ENCODE measurements at places on chromosomes 2 and 18. TPM values are rescaled to one million over a fixed set of nuclear protein-coding genes. Genes with fewer than 3 reads are reported as not detected.
A peak's percentile ranks its signal among the peaks of the same experiment; 100 is the strongest.

- DNase-seq, result peak; percentile 13
Measured at GRCh38 chr18:61738488-61738887, 154.3 kb downstream of the RNF152 start.

- no peak for DNase-seq
Measured at GRCh38 chr2:47426786-47427185, 23.8 kb downstream of the MSH2 start.

- no peak for DNase-seq
Measured at GRCh38 chr2:199738727-199739412, 112.1 kb downstream of the FTCDNL1 start.

DNA sequence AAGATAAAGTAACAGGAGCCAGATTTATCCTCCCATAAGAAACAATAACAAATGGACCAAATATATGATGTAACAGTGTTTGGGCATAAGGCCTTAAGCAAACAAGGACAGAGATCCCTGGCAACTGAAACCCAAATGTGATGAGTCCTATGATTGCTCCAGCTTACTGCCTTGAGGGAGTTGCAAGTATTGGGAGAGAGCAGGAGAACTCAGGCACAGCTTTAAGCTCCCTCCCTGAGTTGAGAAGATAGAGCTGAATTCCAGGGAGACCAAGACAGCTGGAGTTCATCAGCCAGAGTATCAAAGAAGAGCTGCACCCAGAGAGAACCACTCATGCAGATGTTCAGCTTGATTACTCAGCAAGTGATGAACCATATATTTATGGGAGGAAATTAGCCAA lies 814.5 kb upstream of the RAB6C start:
- no peak for DNase-seq

DNA sequence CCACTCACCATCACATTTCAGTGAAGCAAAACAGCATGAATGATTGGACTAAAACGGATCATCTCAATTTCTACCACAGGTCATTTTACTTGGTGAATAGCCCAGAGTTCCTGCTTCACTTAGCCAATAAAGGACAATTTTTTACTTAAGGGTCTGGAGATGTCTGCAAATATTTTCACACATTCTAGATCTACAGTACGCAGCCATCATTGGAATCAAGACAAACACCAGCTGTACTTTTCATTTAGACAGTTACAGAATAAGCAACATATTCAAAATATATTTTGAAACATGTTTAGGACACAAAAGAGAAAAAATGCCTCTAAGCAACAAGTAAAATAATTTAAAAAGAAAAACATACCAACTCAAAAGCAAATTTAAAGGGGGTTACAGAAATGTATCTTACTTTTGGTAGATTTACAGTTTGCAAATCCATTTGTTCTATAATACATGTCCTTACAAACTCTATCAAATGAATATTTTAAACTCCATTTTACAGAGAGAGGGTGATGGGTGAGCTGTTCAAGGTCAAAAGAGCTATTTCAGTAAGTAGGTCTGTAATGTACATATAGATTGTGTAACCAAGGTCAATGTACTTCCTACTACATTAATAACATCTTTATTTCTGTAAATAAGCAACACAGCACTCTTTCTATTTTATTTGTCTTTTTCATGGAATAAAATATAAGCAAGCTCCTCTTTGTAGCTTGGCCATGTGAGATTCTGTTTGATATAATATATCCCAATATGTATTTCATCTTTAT lies 13.4 kb downstream of the PPP1R1C start:
- no peak for DNase-seq

GRCh38 chr2:74887445-74887951 lies 53.6 kb downstream of the HK2 start:
- DNase-seq, result peak; percentile 20

The COLEC12 gene
- 11.6 TPM for total RNA-seq

The CCDC74B gene
- 3.0 TPM for total RNA-seq

GRCh38 chr2:108412995-108413710 lies 35.4 kb downstream of the SULT1C4 start:
- peak; percentile 87 for DNase-seq

DNA sequence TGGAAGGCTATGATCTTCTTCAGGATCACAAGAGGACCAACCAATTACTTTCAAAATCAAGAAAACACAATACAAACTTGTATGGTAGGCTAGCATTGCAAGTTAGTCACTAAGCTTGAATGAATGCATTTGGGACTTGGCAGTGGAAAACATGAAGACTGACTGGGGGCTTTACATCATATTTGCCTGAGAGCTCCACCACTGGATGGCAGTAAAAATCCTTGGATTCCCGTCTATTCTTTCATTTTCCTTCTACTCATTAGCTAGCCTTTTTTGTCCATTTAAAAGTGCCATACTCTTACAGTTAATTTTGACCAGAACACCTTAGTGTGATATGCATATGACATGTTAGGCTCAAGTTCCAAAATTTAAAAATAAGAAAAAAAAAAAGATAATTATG lies 63.5 kb upstream of the RASGRP3 start:
- DNase-seq, result peak; percentile 60

The C18orf32 gene
- 40.3 TPM for total RNA-seq

GRCh38 chr2:35522450-35522849 lies 833.1 kb upstream of the CRIM1 start:
- no peak for DNase-seq

The CENPA gene
- 0.75 TPM for total RNA-seq

The PARD6G gene
- total RNA-seq, result 26.9 TPM

DNA sequence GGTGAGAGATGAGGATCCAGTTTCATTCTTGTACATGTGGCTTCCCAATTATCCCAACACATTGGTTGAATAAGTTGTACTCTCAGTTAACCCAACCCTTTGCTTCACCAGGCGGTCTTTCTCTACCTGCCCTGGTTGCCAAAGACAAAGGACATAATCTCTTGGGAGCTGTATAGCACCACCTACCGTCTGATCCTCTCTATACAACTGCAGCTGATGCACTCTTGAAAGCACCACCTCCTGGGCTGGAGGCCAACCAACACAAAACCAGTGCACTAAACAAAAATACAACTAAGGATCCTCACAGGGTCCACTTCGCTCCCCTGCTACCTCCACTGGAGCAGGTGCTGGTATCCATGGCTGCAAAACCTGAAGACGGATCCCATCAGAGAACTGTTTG lies 473.6 kb upstream of the NRXN1 start:
- no peak for DNase-seq

The BCL11A gene
- total RNA-seq, result 32.0 TPM

DNA sequence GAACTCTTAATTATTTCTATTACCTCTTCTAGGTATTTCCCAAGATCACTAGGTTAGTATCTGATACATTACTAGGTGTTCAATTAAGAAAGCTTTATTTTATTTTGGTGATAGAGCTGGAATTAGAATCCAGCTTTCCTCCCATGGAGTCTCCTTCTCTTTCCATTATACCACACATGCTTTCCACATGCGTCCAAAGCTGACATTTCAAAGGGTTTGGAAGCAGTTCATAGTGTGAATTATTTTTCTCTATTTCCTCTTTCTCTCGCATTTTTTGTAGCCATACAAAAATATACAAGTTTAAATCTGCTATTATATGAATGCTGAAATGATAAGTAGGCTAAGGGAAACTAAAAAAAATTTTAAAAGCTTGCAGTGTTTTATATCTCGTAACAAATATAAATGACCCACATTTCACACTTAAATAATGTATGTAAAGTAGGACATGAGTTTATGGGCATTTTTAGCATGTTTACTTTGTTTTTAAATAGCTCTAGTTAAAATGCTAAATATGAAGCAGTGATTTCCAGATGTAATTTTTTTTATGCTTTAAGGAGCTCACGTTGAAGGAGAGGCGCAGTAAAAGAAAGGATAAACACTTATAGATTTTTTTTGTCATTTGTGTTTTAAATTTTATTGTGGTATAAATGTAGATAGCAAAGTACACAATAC lies 20.1 kb downstream of the ZC3H6 start:
- DNase-seq, result no peak

GRCh38 chr2:84807063-84807485 lies 73.8 kb downstream of the TRABD2A start:
- peak; percentile 99 for DNase-seq

DNA sequence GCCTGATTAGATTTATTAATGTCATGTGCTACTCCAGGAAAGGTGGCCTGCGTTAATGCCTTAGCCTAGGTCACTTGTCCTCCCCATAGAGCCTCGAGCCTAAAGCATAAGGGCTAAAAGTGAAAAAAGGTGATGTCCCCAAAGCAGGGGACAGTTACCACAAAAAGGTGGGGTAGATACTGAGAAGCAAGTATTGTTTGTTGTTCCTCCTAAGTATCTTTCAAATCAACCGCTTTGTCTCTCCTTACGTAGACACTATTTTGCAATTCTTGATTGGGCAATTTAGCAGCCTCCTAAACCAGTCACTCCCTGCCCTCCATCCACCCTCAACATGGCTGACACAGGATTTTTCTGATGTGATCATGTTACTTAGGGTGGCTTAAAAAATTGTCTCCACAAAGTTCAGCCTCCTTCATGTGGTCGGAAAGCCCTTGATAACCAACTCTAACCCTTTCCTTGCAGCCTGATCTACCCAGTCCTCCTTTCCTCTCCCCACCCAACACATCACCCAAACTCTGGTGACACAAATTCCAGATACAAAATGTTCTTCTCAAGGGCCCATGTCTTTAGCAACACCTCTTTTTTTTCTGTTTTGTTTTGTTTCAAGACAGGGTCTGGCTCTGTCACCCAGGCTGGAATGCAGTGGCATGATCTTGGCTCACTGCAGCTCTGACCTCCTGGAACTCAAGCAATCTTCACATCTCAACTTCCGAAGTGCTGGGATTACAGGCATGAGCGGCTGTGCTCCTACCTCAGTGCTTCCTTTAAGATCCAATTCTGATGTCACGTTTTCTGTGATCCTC lies 6.9 kb downstream of the INHA start:
- DNase-seq, result no peak

GRCh38 chr2:10792001-10792634 lies 20.5 kb downstream of the PDIA6 start:
- no peak for DNase-seq

The MYCN gene
- 2.6 TPM for total RNA-seq

GRCh38 chr2:64819774-64820688 lies 166.3 kb upstream of the SERTAD2 start:
- no peak for DNase-seq

The NR4A2 gene
- 1.3 TPM for total RNA-seq

DNA sequence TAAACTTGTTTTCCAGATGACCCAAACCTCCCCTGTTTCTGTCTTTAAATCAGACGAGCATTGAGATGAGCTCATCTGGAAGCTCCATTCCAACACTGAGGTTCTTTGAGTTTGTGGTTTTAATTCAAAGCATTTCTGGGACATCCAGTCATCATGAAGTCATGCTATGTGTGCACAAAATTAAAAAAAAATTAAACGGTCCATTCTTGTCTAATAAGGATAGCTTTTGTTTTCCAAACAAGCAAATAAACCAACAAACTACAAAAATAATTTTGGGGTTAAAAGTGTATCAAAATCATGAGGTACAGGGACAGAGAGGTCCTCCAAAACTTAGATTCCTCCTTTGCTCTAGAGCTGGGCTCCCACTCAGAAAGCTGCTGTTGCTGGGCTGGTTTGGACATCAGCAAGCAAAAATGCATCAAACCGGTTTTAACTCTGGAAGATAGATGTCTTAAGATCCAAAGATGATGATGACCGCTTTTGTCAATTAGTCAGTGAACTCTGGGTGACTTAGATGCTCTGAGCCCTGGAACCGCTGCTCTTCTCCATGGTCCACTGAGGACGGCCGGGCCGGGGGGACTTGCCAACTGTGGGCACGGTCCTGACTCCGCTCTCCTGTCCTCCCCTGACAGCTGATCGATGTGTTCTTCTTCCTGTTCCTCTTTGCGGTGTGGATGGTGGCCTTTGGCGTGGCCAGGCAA lies 65.4 kb downstream of the TRPM8 start:
- DNase-seq, result peak; percentile 98

GRCh38 chr18:8354304-8354703 lies 254.9 kb upstream of the RAB12 start:
- DNase-seq, result no peak

GRCh38 chr2:201008296-201008829 lies 44.9 kb upstream of the ORC2 start:
- DNase-seq, result no peak

GRCh38 chr18:70453058-70453775 lies 164.4 kb downstream of the SOCS6 start:
- no peak for DNase-seq

DNA sequence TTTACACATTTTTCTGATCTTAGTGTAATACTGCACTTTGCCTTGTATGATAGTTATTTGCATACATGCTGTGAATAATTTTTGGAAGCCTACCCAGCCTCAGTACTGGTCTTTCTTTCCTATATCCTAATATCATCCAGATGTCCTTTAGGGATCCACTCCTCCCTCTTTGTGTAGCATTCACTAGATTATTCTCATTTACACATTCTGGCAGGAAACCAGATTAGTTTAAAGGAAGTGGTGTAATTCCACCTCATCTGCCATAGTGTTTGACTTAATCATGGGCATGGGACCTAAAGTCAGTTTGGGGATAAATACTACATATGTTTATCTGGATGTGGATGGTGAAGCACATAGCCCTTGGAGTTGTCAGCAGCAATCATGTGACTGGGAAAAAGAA lies 444.9 kb upstream of the MAP2 start:
- no peak for DNase-seq
